ENCODE measurements at places on chromosomes 6 and 20.

DNA sequence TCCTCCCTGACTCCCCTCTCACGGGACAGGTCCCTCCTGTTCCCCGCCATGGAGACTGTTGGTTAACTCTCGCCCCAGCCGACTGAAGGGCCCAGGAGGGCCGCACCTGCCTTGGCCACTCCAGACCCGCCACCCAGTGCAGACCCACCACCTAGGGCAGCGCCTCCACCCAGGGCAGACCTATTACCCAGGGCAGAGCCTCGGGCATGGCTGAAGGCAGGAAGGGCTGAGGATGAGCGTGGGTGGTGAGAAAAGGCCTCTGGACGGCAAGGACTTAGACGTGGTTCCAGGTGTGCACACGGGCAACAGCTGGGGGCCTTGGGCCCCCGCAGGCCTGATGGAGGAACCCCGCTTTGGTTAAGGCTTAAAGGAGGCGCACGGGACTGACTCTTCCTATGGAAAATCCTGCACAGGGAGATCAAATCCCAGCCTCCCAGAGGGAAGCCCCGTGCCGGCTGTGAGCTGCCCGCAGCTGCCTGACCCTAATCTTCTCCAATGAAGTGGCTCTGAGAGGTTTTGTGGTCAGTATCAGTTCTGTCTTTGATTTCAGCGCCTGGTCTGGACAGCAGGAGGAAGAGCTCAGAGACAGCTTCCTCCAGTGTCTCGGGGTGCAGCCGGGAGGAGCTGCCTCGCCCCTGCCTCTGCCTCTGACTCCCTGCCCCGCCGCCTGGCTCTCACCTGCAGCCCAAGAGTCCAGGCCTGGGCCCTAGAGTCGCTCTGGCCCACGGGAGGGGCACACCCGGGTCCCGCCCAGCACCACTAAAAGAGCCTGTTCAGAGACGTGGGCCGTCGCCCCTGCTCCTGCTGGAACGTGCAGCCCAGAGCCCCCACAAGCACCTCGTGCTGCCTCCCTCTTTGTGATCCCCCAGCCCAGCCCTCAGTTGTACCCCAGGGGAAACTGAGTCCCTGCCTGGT lies 12.1 kb upstream of the CHRNA4 start:
- DNase-seq = no peak

- DNase-seq = no peak
These were observed 39.2 kb downstream of the ZNF184 start for GRCh38 chr6:27433714-27434113.

DNA sequence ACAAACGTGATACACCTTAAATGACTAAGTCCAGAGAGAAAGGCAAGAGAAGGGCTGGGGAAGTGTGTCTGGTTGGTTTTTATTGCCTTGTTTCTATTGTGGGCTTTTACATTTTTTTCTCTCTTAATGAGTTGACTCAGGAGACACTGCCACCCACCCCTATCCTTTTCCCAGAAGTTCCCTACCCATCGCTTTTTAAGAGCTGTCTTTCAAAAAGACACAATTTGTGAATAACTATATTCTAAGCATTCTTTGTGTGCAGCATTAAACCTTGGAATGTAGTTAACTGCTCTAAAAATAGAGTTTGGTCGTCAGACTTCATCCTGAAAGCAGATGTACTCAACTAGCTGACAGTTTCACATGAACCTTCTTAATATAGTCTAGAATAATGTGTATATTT lies 174.9 kb downstream of the ISM1 start:
- no peak for DNase-seq

DNA sequence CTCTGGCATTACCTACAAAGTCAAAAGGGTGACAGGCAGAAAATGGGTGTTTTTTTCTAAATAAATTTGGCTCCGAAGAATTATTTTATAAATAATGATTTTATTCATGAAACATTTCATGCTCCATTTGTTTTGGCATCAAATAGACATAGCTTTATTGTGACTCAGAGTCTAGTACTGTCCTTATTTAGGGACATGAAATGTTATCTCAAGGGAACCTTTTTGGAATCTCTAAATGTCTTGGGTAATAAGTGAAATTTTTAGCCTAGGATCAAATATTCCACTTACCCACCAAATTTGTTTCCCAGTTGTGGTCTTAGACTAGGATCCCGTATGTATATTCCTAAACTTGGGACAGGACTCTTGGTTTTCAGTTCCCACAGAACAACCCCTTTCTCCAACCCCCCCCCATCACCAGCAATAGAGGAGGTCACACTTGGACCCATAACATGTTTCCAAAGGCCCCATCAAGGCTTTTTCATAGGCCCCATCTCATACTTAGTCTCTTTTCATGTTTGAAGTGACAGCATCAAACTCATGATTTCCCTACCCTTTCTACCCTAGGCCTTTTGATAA lies 81.8 kb downstream of the JAG1 start:
- DNase-seq = no peak

DNA sequence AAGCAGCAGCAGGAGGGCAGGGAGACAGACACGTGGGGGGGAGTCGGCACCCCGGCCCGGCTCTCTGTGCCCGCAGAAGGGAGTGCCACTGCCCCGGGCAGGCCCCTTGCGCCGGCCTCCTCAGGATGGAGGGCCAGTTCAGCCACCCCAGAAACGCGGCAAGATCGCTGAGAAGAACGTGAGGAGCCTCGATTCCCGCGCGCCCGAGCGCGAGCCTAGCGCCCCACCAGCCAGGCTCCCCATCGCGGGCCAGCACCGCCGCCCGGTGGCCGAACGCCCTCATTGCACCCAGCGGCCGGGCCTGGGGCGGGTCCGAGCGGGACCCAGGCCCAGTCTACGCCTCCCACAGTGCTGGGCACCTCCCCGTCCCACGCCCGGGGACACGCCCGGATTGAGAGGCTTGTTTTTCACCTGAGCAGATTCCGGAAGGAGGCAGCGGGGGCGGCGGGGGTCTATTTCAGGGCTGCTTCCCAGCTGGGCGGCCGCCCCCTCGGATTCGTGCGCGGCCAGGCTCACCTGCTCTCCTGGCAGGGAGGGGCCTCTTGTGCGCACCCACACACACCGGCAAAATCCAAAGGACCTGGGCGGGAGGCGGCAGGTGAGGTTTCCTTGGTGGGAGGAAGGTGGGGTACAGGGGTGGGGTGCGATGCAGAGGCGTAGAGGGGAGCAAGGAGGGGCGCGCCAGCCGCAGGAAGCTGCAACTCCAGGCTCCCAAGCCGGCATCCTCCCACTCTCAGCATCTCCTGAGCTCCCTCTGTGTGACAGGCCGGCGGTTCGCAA lies 9.0 kb upstream of the GRM4 start:
- peak; percentile 87 for DNase-seq

- no peak for DNase-seq
These were observed 135.8 kb upstream of the AKIRIN2 start for GRCh38 chr6:87837876-87838275.

- no peak for DNase-seq
These were observed 5.7 kb upstream of the TMEM30A start for GRCh38 chr6:75290136-75290945.

- no peak for DNase-seq
These were observed 39.3 kb upstream of the SCGN start for GRCh38 chr6:25612666-25613065.

- DNase-seq = no peak
These were observed 280.1 kb upstream of the PLCB4 start for GRCh38 chr20:8788831-8789230.

DNA sequence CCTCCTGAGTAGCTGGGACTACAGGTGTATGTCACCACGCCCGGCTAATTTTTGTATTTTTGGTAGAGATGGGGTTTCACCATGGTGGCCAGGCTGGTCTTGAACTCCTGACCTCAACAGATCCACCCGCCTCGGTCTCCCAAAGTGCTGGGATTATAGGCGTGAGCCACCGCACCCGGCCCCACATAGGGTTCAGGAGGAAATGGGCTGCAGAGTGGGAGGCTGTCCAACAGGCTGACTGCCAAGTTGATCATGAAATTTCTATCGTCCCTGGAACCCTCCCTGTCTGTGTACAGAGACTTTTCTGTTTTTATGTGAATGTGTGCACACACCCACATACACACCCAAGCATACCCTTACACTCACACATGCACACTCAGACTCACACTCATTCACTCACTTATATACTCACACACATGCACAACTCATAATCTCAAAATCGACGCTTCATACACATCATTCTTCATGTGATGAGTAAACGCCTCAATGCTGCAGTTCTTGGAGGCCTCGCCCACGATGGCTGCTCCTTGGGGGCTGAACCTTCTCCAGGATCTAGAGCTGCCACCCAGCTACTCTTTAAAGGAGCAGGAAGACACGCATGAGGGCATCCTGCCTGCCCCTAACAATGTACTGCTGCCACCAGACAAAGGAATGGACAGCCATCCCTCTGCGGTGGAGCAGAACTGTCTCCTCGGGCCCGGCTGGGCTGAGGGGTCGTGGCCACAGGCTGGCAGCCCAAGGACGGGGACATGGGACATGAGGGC lies 35.6 kb downstream of the SUN5 start:
- DNase-seq = peak; percentile 3

GRCh38 chr20:49345524-49345923 lies 67.7 kb upstream of the ZNFX1 start:
- DNase-seq = no peak

GRCh38 chr6:134162932-134163331 lies 110.5 kb upstream of the SLC2A12 start:
- no peak for DNase-seq

DNA sequence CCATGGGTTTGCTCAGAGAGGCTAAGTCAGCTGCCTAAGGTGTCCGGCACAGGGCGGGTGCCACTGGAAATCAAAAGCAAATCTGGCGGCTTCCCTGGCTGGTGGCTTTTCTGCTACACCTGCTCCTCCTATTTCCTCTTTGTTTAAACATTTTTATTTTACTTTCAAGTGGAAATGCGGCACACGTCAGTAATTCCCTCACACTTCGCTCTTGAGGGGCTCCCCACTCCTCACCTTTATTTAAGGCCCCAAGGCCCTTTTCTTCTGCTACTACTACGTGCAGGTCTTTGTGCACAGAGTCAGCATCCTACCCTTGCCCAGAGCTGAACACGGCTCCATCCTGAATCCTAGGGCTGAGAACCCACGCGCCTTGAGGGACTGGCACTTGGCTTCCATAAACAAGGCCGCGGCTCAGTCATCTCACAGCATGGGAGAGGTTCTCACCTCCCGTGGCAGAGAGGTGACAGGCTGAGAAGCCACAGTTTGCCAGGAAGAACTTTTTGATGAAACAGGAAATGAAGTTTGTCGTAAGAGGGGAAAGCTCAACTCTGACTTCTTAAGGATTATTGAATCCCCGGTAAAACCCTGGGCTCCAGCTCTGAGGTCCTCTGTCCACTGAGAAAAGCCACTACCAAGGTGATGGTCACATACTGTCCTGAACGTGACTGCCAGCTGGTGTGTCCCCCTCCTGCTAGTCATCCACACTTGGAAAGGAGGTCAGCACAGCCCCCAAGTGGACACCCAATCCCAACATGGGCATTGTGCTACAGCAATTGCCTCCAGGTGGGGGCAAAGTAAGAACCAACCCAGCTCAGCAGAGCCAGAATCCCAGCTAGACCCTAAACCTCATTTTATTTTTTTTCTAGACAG lies 48.0 kb downstream of the NFATC2 start:
- DNase-seq = no peak

DNA sequence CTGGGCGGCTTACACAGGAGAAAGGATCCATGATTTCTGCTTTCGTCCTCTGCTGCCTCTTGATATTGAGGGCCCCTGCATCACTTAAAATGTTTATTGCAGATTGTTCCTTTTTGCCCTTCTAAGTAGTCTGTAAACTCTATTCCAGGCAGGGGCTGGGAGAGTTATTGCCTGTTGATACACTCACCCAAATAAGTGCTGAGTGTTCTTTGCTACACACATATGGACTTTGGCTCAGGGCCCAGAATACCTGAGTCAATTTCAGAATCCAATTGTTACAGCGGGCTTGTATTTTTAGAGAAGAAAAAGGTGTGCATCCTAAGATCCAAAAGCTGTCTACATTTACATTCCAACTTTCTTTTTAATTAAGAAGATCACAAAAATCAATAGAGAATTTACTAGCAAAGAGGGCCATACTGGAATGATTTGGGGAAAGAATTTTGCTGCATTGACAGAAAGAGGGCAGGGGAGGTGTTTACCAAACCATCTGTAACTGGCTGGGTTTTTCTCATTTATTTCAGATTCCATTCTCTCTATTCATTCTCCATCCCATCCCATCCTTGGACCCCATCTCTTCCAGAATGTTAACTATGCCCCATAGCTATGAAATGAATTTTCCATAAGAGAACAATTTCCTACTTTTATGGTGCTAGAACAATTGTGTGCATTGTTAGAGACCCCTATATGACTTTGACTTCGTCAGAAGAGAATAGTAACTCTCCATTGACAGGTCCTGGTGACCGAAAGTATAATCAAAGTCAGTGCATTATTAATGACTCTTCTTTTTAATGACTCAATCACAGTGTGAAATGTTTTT lies 959.9 kb upstream of the FLRT3 start:
- DNase-seq = no peak

- DNase-seq = peak; percentile 42
These were observed 24.7 kb downstream of the ENTPD6 start for GRCh38 chr20:25220021-25220730.

GRCh38 chr20:59850018-59850641 lies 83.3 kb downstream of the SYCP2 start:
- DNase-seq = no peak

- no peak for DNase-seq
These were observed 94.4 kb upstream of the NAA20 start for GRCh38 chr20:19922716-19923115.

- DNase-seq = no peak
These were observed 44.1 kb upstream of the SLC22A1 start for GRCh38 chr6:160077526-160077925.

GRCh38 chr6:28167926-28168325 lies 26.2 kb downstream of the ZKSCAN8 start:
- no peak for DNase-seq

DNA sequence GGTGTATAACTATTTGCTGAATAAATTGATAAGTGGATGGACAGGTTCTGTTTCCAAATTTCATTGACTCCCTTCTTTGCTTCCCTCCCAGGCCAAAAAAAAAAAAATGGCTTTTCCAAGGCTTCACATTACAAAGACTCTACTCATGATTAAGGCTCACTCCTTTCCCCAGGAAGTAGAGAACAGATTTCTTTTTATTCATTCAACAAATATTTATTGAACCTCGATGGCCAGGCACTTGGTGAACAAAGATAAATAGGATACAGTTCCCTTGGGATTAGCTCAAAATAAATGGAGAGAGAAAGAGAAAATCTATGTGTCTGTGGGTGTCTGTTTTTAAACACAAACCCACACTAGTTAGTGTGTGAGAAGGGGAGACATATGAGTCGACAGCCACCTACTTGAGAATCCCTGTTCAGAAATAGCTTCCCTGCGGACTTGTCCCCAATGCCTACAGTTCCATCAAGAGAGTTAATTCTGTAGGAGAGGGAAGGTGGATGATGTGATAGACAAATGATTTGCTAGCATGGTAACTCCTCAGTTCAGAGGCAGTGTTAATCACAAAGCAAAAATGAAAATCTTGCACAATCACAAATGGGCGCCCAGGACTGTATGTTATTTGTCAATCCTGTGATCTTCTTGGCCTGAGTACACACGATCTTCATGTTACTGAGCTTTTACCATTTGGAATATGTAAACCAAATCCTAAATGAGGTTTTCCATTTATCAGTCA lies 20.3 kb downstream of the TRAF3IP2 start:
- DNase-seq = no peak

DNA sequence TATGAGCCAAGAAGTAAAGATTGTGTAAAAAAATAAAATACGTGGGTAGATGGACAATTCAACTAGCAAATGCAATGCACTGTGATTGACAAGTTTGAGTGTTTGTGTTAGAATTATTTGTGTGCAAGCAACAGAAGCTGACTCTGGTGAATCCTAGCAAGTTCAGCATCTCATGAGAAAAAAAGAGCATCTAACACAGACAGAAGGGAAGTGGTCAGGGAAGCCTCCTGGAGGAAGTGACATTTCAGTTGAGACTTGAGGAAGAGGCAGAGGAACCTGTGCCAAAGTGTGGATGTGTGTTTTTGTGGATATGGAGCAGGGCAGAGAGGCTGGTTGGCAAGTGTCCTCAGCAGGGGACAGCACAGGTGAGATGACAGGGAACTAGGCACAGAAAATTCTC lies 248.7 kb downstream of the ZNF217 start:
- DNase-seq = no peak
